A549 treated with GW870086 at 1 μM for 4 hours (cell line): ENCODE measurements at places on chromosomes 13 and 19. TPM values are rescaled to one million over a fixed set of nuclear protein-coding genes. Genes with fewer than 3 reads are reported as not detected.

Gene CGB2
- 0.26 to 0.34 TPM (median 0.26 TPM) in 3 of 5 replicates, not detected in the others for total RNA-seq

Gene CAPNS1
- total RNA-seq = 1,491 to 2,296 TPM (median 2,099 TPM) in 5 replicates

Gene KLK15
- not detected in 5 replicates for total RNA-seq

Gene CEACAM5
- total RNA-seq = 1.6 to 2.1 TPM (median 1.7 TPM) in 5 replicates

Gene PAN3
- 5.2 to 8.7 TPM (median 8.4 TPM) in 5 replicates for total RNA-seq

Gene CHAF1A
- total RNA-seq = 18.3 to 21.9 TPM (median 20.8 TPM) in 5 replicates

Gene VSIG10L
- 10.7 to 14.9 TPM (median 14.4 TPM) in 5 replicates for total RNA-seq

Gene GSX1
- total RNA-seq = not detected in 5 replicates

Gene LYL1
- 0.64 to 0.94 TPM (median 0.75 TPM) in 5 replicates for total RNA-seq

Gene ZNF91
- 0.10 to 0.66 TPM (median 0.31 TPM) in 5 replicates for total RNA-seq

Gene NRTN
- total RNA-seq = 0.85 to 1.6 TPM (median 1.5 TPM) in 5 replicates

Gene PRX
- 1.2 to 1.4 TPM (median 1.3 TPM) in 5 replicates for total RNA-seq

Gene SHD
- not detected in 5 replicates for total RNA-seq

Gene SIGLEC7
- not detected in 5 replicates for total RNA-seq

Gene NLRP4
- total RNA-seq = not detected in 5 replicates

Gene ATXN8OS
- total RNA-seq = not detected in 5 replicates

Gene PTGIR
- 0.15 to 0.27 TPM in 2 of 5 replicates, not detected in the others for total RNA-seq
